ENCODE measurements at places on chromosomes 3 and 15.

DNA sequence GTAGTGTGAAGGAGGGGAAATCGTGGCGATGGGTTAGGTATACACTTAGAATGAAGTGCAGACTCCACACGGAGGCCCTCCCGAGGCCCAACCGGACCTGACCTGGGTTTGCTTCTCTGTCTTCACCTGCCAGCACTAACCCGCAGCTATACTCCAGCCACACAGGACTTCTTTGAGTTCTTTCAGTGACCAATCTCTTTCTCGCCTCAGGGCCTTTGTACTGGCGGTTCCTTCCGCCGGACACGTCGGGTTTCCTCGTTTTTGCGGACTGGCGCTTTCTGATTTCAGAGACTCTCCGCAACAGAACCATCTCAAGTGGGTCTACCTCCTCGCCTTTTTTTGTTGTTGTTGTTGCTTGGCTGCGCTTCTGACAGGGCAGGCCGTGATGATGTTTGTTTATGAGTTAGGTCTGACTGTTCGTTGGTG lies at the start of gene NEIL1:
NEIL1 (plus strand) TSS at position 244 of the 426 bp plus-strand sequence. CDS start 1,867 bp downstream, outside the sequence.
- DNase-seq = no peak

- DNase-seq = no peak
Observed at GRCh38 chr3:71542521-71543370, 40.8 kb downstream of the FOXP1 start.

DNA sequence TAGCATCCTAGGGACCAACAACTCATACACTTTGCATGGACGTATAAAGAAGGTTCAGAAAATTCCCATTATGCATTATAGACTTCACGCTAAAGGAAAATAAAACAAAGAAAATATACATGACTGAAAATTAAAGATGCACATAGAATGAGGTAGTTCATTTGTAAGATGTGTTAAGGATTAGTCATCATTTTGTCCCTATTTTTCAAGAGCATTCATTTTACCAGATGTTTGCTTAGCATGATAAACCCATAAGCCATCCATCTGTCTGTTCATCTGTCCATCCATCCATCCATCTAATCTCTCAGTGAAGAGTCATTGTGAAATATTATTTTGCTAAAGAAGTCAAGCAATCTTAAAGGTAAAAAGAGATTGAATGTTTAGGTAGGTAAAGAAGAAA lies 80.3 kb downstream of the TFG start:
- DNase-seq = no peak

- no peak for DNase-seq
Observed at GRCh38 chr15:35863655-35864054, 317.7 kb upstream of the DPH6 start.

- DNase-seq = no peak
Observed at GRCh38 chr3:169640467-169641148, 22.9 kb downstream of the MECOM start.

DNA sequence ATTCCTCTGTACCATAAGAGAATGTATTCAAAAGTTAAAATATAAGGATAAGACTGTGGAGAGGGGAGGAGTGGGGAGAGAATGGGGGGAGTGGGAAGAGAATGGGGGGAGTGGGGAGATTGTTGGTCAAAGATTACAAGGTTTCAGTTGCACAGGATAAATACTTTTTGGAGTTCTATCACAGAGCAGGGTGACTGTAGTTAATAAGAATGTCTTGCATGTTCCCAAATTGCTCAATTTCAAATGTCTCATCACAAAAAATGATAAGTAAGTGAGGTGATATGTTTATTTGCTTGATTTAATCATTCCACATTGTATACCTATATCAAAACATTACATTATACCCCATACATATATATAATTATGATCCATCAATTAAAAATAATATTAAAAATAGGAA lies 23.0 kb upstream of the MEF2A start:
- DNase-seq = no peak

GRCh38 chr15:63083044-63083443 lies 38.6 kb upstream of the LACTB start:
- DNase-seq = no peak

GRCh38 chr3:45541326-45542321 lies 52.9 kb upstream of the LIMD1 start:
- no peak for DNase-seq

DNA sequence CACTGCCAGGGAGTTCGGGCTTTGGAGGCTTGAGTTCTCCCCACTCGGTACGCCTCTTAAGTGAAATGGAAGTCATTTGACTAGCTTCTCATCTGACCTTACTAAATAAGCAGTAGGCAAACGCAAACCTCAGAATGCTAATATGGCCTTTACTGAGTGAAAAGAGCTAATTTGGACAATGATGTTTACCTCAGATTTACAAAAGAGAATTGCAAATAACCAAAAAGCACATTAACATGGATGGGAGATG lies 1.6 kb upstream of the RNU6-1 start:
- no peak for DNase-seq

DNA sequence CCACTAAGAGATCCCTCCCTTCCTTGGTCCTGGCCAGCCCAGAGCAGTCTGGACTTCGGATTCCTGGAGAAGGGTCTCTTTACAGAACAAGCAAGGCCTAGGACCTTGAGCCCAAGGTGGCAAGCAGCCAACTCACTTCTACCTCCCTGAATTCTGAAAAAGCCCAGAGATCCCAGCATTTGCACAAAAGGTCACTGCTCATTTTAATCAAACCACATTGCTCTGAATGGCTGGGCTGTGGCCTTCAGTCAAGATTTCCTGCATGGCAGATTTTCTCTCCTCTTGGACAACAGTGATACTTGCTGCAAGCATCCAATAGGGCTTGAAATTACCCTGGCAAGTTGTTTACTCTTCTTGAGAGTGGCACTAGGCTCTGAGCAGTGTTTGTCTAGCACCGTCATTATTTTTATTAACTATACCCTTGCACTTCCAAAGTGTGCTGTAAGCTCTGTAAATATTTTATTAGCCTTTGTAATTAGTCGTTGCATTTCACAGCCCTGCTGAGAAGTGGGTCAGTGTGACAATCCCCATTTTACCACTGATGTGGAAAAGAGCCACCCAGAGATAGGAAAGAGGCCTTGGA lies 274.7 kb upstream of the CTNNB1 start:
- no peak for DNase-seq

GRCh38 chr3:16583551-16583950 lies 21.7 kb downstream of the DAZL start:
- DNase-seq = no peak

GRCh38 chr15:89436560-89437311 lies 59.6 kb downstream of the RHCG start:
- no peak for DNase-seq

DNA sequence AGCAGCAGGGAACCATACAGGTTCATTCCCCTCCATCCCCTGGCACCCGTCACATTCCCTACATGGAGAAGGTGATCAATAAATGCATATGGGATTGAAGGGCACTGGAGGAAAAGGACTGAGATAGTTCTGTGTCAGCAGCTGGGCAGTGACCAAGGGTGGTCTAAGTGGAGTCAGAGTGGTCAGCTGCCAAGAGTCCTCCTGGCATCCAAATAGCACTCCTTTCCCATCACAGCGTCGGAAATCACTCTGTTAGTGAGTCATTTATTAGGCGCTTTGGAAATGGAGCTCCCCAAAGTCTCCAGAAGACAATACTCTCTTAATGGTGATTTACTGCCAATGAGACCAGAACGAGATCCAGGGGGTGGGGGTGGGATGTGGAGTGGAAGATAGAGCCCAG lies 6.8 kb upstream of the TRH start:
- no peak for DNase-seq

GRCh38 chr3:113436809-113437208 lies 4.5 kb downstream of the CFAP44 start:
- no peak for DNase-seq

DNA sequence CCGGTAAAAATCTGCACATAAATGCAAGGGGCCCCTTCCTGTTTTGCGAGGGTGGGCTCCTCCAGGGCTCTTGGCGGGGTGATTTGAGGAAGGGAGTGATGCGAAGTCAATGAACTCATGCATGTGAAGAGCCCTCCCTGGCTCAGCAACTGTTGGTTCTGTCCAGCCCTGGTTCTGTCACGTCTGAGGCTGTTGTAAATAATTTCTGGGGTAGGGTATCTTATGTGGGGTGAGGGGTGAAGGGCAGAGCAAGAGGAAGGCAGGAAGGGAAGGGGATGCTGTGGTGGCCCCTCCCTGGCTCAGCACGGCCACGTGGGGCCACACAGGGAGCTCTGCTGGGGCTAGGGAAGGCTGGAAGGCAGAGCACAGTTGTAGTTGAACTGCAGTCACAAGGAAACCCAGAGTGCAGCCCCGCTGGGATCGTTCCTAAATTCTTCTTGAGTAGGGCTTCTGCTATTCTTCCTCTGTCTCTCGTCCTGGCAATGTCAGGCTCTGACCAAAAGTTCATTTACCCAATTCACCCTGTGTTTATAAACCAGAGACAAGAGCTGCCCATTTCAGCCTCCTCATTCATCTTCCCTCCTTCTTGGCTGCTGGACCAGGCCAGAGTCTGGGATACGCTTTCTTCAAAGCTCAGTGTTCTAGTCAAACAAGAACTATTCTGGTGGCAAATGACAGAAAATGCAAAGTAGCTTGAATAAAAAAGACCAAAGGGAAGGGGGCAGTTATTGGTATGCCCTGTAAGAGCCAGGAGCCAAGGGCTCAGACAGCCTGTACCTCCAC lies 14.8 kb upstream of the TOPBP1 start:
- DNase-seq = no peak

DNA sequence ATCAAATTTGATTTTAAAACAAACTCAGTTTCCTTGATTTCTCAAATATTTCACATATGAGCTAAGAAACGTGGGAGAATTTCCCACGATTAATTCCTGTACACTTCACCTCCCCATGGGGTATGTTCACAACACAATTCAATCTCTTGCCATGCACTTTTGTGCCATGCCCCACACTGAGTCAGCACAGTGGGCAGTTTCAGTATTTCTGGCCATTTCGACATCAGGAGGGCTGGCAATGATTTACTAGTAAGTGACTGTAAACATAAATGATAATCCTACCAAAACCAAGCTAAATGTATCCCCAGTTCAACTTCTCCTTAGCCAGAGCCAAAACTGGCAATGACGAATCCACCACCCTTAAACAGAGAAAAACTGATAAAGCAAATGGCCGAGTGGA lies 293.6 kb downstream of the FGF12 start:
- no peak for DNase-seq

GRCh38 chr15:78739996-78740903 lies 71.0 kb downstream of the ADAMTS7 start:
- DNase-seq = peak; percentile 58

GRCh38 chr3:48409291-48410201 lies 20.3 kb downstream of the PLXNB1 start:
- DNase-seq = no peak

GRCh38 chr15:61861962-61862361 lies 198.3 kb downstream of the VPS13C start:
- DNase-seq = no peak

GRCh38 chr3:128726023-128727016 lies at the start of gene RAB7A:
RAB7A (plus strand) TSS chr3:128726183; CDS start chr3:128795368, 69,185 bp downstream.
- DNase-seq = peak; percentile 97

DNA sequence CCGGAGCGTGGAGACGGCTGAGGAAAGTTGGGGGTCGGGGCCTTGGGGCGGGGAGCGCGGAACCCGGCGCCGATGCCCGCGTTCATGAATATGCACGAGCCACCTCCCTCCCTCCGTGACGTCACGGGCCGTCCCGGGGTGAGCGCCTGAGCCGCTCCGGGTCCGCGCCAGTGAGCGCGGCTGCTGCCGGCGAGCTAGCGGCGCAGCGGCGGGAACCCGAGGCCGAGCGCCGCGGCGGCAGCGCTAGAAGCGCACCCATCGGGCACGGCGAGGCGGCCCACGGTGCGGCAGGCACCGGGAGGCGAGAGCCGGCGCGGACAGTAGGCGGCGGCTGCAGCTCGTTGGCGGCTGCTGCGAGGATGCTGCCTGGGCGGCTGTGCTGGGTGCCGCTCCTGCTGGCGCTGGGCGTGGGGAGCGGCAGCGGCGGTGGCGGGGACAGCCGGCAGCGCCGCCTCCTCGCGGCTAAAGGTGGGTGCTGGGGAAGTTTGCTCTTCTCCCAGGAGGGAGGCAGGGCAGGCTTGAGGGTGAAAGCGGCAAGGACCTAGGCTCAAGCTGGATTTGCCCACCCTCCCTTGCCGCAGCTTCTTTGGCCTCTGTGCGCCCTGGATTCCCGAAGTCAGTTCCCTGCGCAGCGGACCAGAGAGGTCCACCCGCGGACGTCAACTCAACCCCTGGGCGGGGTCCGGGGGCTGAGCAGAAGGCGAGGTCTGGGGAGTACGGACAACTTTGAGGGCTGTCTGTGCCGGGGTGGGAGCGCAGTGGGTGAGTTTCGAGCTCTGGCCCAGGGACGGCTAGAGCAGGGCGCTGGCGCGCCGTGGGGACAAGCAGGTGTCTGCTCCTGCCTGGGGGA lies at the start of gene CLSTN2:
CLSTN2 (plus strand) TSS at position 170 of the 850 bp plus-strand sequence.
- DNase-seq = no peak

DNA sequence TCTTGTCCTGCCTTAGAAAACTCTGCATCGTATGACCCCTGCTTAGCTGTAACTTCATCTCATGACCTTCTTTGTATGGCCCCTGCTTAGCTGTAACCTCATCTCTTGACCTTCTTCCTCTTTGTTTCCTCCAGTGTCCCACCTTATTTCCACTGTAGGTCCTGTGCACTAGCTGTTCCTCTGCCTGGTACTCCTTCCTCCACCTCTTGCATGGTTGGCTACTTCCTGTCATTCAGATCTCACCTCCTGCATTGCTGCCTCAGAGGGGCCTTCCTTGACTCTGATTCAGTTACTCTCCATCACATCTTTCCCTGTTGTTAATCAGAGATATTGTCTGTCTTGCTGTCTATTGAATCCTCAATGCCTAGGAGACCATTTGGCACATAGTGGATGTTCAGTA lies 63.2 kb downstream of the PDE8A start:
- DNase-seq = no peak

- no peak for DNase-seq
Observed at GRCh38 chr3:51691021-51691420, 15.8 kb upstream of the GRM2 start.

- no peak for DNase-seq
Observed at GRCh38 chr3:52596658-52597265, 60.4 kb downstream of the UQCC5 start.

DNA sequence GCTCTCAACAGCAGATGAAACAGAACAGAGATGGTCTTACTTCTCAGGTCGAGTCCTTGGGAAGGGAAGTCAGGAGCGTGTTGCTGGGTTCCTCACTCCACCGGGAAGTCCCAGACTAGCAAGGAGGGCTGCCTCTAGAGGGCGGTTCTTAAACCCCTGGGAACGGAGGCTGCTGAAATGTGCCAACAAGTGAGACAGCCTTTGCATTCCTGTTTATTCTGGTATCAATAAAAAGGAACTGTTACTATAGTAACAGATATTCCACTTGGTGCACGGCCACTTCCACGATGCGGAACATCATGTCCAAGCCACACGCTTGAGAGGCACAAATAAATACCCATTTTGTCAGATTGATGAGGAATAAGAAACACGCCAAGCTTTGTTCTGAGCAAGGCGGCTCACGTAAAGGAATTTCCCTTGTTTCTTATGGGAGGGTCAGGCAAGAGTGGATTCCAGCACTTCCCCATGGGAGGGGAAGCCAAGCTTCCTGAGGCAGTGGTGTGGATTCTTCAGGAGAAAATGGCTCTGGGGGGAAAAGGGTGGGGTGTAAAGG lies at the start of gene FAM107A:
FAM107A (minus strand) TSS at position 123 of the 553 bp plus-strand sequence. CDS start 7,531 bp downstream, outside the sequence.
- DNase-seq = no peak

- no peak for DNase-seq
Observed at GRCh38 chr3:20235796-20236195, 49.8 kb upstream of the SGO1 start.

All from stimulated activated CD4-positive, alpha-beta T cell treated with anti-CD3 and anti-CD28 coated beads, Interleukin-12 subunit alpha, Interleukin-12 subunit beta, amount 100 ng/mL, for 4 hours (primary cell).